ENCODE measurements at places on chromosomes 11 and 22.

- DNase-seq, result no peak
Measured at GRCh38 chr11:126304457-126305075, 706 bp downstream of the DCPS start.

DNA sequence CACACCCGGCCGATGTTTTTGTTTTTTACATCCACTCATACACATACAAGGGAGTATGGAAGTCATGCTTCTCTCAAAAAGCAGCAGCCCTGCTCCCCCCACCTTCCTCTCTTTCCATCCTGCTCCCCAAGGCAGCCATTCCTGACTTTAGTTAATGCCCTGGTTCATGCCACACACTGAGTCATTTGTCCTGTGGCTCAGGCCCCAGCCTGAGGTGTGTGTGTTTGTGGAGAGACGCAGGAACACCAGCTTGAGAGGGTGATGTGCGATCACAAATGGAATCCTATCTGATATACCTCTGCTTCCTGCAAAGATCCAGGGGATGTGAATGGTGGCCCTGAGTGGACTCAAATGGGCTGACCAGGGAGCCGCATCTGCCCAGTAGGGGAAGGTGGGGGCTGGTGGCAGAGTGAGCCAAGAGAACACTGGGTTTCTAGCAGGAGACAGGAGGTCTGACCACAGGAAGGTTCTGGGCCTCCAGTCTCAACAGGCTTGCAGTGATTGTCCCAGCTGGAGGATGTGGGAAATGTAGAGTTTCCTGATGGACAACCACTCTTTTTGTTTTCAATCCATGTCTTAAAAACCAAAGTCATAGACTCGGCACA, 86.7 kb downstream of the OSBP2 start:
- no peak for DNase-seq

DNA sequence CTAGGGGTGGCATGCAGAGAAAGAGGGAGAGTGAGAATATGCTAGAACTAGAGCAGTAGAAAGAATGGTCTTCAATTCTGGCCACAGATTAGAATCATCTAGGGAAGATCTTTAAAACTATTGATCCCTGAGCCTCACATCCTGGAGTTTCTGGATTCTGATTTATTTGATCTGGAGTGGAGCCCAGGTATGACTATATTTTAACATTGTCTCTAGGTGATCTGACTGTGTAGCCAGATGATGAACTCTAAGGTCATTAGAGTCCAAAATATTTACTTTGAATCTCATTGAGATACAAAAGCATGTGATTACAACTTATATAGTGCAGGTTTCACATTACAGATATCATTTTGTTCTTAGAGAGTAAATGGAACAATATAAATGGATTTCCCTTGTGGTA, 79.7 kb downstream of the FDX1 start:
- DNase-seq, result no peak

DNA sequence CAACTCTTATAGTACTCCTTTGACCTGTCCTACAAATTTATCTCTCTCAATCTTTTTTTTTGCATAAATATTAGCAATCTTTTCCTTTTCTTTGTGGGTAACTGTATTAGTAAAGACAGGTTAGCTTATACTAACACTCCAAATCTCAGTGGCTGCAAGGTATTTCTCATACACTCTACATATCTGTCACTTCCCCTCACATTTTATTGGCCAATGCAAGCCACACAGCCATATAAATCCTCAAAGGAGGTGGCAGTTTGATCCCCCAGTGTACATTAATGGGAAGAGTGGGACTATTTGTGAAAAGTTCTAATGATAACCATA, 42.6 kb upstream of the EED start:
- no peak for DNase-seq

DNA sequence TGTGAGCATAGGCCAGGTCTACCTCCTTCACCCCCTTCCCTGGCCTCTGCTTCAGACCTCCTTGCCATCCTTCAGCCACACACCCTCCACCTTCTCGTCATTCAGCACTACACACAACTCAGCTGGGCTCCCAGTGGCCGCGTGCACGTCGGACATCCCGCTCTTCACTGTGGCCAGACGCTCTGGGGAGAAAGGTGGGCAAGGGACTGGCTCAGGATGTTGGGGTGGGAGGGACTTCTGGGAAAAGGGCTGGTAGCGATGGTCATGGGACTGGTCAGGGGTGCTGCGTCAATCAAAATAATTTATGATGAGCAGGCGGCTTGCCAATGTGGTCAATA, 11.6 kb downstream of the IGSF22 start:
- DNase-seq, result no peak

DNA sequence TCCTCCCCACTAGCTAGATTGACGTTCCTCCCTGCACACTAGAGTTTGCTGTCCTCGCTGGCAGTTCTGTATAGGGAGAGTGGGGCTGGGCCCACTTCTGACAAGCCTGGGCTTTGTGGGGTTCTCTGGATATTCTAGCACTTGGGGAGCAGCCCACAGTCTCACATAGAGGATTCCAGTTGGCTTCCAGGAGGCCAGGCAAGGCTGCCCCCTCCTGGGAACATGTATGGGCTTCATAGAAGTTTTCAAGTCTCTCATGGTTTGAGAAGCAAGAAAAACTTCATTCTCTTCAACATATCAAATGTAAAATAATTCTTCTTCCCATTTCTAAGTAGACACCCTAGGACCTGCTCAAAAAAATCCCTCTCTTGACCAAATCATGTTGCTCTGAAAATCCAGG, 87.5 kb downstream of the NAV2 start:
- DNase-seq, result no peak

GRCh38 chr11:111573821-111574249, 28.4 kb upstream of the SIK2 start:
- DNase-seq, result no peak

GRCh38 chr11:57787920-57788702, 26.5 kb downstream of the CTNND1 start:
- DNase-seq, result no peak

Measured in stimulated activated CD4-positive, alpha-beta T cell treated with anti-CD3 and anti-CD28 coated beads, TNF-alpha, amount 100 ng/mL, for 48 hours (primary cell).